Head of caudate nucleus (tissue), 42 donors: ENCODE measurements at places on chromosomes 3 and 15.

- DNase-seq: no peak
These were observed 28.4 kb downstream of the RASGRP1 start for GRCh38 chr15:38536201-38536676.

DNA sequence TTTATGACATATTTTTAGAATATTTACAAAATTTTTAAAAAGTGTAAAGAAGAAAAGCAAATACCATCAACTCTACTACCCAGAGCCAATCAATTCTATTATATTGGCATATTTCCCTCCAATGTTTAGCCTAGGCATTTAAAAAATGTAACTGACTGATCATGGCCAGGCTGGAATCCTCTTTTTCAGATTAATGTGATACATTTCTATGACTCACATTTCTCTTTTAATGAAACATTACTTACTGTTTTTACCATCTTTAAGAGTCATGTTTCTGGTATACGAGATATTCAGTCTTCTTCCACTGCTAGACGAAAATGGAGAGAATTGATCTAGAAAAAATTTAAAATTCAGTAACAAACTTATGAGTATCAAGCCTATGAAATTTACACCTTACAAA is 53.4 kb upstream of the DCUN1D1 start:
- DNase-seq: no peak

DNA sequence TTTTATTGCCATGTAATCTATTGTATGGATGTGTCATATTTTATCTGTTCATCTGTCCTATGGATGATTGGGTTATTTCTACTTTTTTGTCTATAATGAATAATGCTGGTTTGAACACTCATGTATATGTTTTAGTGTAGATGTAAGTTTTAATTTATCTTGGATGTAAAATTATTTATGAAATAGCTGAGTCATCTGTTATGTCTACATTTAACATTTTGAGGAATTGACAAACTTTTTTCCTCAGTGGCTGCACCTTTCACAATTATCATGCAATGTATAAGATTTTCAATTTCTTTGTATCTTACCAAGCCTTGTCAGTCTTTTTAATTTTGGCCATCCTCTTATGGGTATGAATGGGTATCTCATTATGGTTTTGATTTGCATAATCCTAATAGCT is 666.4 kb downstream of the DIPK2A start:
- no peak for DNase-seq

GRCh38 chr15:64740311-64741170 is 34.8 kb downstream of the RBPMS2 start:
- no peak for DNase-seq

- peak; percentile 82 for DNase-seq
These were observed 82.3 kb downstream of the LRIG1 start for GRCh38 chr3:66418475-66418931.

DNA sequence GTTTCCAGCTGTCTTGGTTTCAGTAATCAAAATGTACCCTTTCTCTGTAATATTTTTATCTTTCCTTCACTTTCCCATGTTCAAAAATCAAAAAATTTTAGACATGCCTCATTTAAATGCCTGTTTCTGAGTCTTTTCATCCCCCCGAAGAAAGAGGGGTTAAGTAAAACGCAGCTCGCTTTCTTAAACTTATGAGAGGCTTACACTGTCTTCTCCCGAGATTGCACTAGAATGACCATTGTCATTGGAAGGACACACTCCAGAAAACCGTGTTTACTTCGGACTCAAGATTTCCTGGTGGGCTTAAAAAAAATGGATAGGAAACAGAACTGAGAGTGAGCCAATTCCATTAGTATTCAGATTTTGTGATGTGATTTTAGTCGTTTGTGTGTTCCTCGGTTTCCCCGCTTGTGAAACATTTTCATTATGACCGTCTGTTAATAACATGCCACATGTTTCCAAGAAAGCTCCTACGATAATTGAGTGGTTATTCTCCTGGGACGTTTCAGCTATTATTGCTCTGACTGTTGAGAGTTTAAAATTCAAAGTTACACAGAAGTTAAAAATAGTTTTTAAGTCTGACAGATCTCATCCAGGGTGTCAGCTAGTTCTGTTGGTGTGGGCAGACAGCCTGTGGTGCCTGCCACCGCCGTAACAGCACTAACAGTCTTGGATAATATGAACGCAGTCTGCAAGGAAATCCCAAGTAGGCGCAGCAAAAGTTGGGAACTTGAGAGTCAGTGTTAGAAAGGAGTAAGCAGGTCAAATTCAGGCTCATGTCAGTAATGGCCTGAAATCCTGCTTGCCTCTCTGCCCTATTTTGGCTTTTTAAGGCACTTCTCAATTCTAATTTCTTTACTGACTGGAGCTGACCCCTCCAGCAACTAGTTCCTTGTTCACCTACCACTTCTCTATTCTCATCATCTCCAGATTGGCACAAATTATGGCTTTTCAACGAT is 1.5 kb downstream of the CRYBG3 start:
- DNase-seq: peak; percentile 32

DNA sequence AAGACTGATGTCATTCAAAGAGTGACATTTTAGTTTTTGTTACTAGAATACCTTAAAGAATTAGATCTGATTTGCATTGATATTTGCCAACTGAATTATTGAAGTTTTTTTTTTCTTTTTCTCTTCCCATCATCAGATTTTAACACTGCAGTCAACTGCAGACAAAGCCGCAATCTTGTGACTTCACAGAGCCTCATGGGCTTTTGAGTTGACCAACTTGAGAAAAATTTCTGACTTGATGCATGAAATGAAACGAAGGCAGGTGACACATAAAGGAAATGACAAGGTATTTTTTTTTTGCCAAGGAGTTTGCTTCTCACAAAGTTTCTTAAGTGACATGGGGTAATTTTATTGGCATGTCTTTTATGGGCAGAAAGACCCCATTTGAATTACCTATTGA is 383.7 kb downstream of the GAP43 start:
- no peak for DNase-seq

DNA sequence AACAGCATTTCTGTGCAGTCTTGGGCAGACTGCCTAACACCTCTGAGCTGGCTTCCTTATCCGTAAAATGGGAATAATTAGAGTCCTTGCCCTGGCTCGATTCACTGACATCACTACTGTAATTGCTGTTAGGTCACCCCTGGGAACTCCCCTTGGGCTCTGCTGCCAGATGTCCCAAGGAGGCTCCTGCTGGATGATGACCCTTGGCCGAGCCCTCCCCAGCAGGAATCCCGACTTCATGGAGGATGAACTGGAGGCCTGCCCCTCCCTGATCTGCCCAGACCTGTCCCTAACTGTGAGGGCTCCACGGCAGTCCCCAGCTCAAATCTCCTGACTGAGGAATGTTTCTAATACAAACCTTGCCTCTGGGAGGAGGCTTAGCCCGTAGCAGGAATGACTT is 18.0 kb downstream of the ESYT3 start:
- no peak for DNase-seq

DNA sequence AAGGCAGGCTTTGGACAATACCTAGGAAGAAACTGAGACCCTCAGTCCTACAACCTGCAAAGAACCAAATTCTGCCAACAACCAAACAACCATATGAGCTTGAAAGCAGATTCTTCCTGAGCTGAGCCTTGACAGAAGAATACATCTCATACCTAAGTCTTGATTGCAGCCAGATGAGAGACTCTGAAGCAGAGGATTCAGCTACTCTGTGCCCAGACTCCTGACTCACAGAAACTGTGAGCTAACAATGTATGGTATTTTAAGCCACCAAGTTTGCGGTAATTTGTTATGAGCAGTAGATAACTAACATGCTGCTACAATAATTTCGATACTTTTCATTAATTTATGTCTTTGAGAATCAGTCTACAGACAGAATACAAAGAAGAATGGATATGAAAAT is 325.1 kb upstream of the CBLB start:
- DNase-seq: no peak

GRCh38 chr15:79025201-79025600 is 65.4 kb downstream of the RASGRF1 start:
- no peak for DNase-seq

DNA sequence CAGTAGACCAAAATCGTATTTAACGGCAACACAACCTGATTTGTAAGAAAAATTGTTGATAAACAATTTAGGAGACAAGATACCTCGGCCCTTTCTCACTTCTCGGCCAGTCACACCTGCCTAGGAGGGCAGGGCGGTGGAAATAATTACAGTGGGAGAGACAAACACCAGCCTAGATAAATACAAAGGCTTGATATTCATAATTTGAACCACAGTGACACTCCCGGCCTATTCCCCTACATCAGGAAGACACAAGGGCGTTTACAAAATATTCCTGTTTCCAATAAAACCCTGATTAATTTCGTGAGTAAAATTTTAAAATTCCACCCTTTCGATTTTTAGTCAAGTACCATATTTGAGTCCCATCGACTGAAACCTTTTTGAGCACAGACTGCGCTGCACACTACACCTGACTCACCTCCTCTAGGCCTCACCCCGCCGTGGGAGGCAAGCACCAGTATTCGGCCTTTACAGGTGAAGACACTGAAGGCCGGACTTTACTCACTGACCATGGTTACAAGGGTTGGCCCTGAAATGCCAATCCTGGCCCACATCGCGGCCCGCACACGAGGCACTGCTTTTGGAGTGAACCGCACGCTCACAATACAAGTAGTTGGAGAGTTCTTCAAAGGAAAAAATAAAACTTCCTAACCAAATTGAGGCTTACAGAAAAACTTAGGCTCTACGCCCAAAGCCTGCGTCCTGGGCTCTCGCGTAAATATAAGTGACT is 794 bp downstream of the ARPP19 start:
- peak; percentile 33 for DNase-seq

DNA sequence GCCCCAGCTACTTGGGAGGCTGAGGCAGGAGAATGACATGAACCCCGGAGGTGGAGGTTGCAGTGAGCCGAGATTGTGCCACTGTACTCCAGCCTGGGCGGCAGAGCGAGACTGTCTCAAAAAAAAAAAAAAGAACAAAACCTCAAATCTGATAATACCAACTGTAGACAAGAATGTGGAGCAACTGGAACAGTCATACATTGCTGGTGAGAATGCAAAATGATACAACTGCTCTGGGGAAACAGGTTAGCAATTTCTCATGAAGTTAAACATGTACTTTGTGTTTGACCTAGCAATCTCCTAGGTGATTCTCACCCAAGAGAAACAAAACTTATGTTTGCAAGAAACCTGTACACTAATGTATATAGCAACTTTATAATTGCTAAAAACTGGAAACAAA is 4.4 kb upstream of the VHL start:
- DNase-seq: no peak

GRCh38 chr15:63877713-63878271 is 44.0 kb upstream of the HERC1 start:
- no peak for DNase-seq

GRCh38 chr3:28122227-28122626 is 119.2 kb upstream of the CMC1 start:
- DNase-seq: no peak

GRCh38 chr15:31439328-31439727 is 112.7 kb downstream of the KLF13 start:
- no peak for DNase-seq

GRCh38 chr3:127144631-127145030 is 48.3 kb upstream of the PRR23E start:
- DNase-seq: no peak

DNA sequence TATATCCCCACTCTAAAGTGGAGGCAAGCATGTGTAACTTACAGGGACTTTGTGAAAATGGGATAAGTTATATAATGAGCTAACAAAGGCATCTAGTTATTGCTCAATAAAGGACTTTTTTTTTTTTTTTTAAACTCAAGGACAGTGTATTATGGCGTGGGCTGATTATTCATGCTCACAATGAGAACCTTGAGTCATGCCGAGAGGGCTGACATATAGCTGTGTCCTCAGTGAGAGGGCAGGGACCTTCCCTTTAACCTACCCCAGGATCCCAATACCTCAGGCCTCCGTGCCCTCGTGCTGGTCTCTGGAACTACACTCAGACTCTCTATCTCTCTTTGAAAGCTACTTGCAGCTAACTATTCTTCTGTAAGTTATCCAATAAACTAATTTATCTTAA is 319.9 kb upstream of the ICE2 start:
- no peak for DNase-seq

- no peak for DNase-seq
These were observed 88.7 kb downstream of the ARIH1 start for GRCh38 chr15:72562878-72563277.

DNA sequence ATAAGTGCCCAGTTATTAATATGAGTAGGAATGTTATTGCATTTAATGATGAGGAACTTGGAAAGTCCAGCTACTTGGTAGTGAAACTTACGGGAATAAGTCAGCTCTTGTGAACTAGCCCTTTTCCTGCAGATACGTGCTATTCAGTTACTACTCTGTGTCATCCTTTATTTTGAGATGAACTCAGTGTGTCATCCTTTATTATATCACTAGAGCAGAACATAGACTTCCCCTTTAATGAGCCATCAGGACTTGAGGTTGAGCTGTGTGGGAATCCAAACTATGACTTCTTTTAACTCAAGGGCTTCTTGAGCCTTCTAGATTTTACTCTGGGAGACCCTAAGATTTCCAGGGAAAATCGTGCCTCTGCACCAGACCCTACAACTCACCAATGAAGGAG is 3.6 kb downstream of the ACTC1 start:
- DNase-seq: no peak

GRCh38 chr3:151166161-151166560 is 36.9 kb downstream of the GPR171 start:
- DNase-seq: no peak

DNA sequence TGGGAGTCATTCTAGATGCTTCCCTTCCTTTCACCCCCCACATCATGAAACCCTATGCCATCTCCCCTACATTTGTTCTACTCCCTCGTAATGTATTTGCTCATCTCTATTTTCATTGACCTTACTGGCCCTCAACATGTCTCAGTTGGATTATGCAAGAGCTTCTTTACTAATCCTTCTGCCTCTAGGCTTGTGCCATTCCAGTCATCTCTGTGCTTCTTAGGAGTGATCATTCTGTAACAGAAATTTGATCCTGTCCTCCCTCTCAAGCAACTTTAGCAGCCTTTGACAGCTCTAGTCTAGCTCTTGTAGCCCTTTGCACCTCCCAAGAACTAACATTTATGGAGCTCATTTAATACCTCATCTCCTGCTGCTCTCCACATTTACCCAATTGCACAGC is 64.7 kb downstream of the ISL2 start:
- no peak for DNase-seq

DNA sequence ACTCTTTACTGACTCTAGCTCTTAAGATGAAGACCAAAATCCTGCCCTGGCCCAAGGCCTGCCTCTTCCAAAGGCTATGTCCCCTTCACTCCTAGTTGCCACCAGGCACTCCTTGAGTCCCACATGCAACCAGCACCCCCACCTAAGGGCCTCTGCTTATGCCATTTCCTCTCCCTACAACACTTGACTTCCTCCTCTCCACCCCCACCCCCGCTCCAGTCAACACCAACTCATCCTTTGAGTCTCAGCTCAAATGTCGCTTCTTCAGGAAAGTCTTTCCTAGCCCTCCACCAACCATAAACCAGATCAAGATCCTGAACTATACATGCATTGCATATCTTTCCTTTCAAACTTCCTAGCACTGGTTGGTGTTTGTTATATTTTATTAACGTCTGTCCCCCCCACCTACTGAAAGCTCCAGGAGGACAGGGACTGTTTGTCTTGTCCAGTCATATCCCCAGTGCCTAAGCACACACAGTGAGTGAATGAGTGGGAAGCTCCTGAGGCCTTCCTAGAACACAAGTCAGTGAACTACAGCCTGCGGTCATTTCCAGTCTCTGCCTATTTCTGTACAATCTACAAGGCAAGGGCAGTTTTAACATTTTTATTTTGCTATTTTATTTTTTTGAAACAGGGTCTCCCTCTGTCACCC is 7.3 kb downstream of the TBC1D2B start:
- DNase-seq: no peak
